Suppressor macrophage treated with lipopolysaccharide for 4 hours (primary cell): ENCODE measurements at places on chromosomes 7 and 10.

DNA sequence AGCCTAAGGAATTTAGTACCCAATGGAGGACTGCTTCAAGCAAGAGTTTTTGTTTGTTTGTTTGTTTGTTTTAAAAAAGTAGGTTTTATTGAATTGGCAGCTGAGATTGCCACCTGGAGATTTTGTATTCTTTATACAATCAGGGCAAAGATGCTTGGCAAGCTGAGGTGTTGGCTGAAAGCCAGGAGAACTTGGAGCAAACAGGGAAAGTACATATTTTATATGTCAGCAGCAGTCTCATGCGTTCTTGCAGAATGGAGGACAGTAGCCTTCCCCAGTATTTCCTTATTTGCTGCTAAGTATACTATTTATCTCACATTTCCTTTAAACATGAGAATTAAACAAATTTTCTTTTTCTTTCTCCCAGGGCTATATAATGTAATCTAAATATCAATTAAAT, 22.6 kb upstream of the ICA1 start:
- DNase-seq: no peak

- no peak for DNase-seq
Measured at GRCh38 chr7:98399890-98400541, 874 bp downstream of the BAIAP2L1 start.

DNA sequence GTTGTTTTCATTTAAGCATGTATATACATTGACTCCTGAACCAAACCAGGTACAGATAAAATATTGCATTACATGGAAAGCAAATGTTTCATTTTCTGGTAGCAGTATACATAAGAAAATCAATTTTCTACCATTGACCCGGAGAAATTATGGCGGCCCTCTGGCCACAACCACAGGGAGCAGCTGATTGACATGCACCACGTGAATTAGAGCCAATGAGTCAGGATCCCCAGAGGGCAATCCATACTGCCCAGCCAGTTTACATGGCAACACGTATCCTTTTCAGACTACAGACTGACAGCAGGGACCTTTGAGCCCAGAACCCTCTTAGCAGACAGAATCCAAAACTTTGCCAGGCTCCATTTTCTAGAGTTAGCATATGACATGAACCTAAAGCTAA, 272.2 kb upstream of the NEBL start:
- DNase-seq: no peak

GRCh38 chr7:9204571-9204970, 771.2 kb downstream of the NXPH1 start:
- DNase-seq: no peak

GRCh38 chr10:24617771-24618396, 105.8 kb downstream of the ARHGAP21 start:
- DNase-seq: peak; percentile 58

GRCh38 chr7:84647797-84648757, 453.5 kb upstream of the SEMA3A start:
- DNase-seq: no peak

GRCh38 chr10:100817268-100817839, 72.0 kb downstream of the PAX2 start:
- DNase-seq: no peak

DNA sequence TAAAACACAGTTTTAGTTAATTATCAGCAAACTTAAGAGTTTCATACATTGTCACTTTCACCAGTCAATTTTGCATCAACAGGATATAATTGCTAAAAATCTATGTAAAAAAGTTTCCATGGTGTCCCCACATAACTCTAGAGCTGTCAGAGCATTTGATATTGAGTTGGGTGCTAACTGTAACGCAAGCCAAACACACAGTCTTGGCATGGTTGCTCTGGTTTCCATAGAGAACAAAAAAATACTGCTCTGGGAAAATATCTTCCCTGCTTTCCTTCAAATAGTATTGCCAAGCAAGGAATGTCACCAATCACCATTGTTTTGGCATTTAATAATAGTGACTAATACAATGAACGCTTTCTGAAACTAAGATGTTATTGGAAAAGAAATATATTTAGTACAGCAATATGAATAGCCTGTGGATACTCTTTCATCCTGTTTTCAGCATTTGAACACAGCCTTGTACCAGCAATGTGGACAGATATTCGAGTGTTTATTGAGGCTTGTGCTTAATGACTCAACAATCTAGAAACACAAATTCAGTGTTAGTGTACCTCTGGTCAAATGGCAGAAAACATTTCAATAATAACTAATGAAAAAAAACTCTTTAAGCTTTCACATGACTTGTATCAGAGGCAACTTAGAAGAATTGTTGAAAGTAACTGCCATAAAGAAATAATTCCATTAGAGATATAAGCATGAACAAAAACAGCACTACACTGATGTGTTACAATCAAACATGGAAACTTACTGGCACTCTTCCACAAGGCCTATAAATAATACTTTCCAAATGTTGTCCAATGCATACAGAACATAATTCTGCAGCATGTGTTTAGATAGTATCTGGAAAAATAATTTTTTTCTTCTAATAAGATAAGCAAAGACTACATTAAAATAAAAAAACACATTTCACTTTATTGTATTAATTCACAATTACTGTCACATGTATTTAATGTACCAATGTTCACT, 1469.5 kb upstream of the CELF2 start:
- DNase-seq: no peak

- DNase-seq: peak; percentile 74
Measured at GRCh38 chr10:132447446-132448247, 50.6 kb downstream of the PWWP2B start.

DNA sequence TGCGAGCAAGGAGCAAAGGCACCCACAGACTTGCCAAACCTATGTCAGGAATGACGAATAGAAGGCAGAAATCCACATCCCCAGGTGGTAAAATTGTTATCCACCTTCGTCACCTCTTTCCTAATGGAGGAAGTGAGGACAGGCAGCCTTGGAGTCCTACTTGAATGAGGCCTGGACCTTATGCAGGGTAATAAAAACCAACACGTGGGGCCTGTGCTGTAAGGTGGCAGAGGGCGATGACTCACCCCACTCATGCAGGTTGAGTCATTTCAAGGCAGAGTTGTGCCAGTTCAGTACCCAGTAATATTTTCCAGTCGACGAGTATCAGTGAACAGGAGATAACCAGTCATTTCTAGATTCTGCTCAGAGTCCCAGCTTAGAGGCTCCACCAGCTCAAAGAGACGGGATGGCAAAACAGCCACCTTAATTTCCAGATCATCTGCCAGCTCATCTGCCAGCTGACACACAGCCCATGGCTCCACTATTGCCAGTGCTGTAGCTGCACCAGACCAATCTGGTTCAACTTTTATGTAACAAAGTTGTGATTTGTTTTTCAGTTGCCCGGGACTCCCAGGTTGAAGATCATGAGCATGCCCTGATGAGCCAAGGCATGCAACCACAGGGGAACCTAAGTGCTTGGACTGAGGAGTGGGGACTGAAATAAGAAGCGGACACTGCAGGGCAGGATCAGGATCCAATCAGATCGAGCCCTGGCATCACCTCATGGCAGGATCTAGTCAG, 176.2 kb upstream of the ITGB1 start:
- peak; percentile 19 for DNase-seq

GRCh38 chr7:67857698-67858097, 861.1 kb downstream of the TYW1 start:
- DNase-seq: no peak

- DNase-seq: peak; percentile 47
Measured at GRCh38 chr7:22598318-22598920, 98.4 kb upstream of the STEAP1B start.

GRCh38 chr7:28989211-28989980, 31.3 kb upstream of the TRIL start:
- DNase-seq: no peak

GRCh38 chr10:119138346-119139306, 26.9 kb downstream of the SFXN4 start:
- DNase-seq: no peak

- peak; percentile 74 for DNase-seq
Measured at GRCh38 chr7:150898475-150899011, 46.2 kb downstream of the AOC1 start.

DNA sequence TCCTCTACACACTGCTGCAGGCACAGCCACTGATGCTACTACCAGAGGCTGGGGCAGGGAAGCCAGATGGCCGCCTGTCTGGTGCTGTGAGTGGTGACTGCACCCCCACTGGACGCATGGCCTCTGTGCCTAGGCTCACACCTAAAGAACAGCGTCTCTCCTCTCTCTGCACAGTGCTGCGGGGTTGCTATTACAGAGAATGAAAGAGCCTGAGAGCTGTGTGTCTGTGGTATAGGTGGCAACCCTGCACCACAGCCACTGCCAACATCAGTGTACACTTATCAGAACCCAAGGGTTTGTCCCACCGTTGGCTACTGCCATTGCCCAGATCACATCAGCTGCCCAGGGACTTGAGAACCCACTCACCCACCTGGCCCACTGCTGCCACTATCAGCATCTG, 4.1 kb upstream of the IFIT2 start:
- DNase-seq: no peak

GRCh38 chr7:2575046-2575732, 16.4 kb downstream of the IQCE start:
- no peak for DNase-seq

DNA sequence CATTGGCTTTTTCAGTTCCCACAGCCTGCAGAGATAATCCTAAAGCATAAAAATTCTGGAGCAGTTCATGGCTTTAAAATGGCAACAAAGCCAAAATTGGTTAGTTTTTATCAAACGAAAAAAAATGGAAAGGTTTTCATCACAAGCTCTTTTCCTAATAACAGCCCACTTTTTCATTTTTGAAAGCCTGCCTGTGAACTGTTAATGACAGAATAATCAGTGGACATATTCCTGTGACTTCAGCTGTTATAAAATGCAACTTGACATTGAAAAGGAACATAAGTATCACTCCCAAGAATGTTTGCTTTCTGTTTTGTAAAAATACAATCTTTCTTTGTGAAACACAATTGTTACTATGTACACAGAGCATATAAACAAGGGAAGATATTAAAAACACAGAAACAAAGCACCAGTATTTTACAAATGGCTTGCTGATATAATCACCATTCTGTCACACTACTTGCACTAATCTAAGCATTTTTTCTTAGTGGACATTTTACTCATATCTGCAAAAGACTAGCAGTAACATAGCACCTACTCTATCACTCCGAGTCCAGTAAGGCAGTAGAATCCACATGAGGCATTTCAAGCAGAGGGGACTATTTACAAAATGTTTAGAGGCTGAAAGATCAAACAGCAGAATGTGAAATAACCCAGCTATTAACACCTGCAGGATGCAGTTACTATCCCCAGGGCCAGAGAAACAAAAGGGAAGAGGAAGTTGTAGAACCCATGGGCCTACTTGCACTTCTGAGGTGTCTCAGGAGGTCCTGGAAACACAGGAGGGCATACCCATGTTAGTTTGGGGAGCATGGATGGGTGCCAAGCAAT, 26.4 kb downstream of the MACC1 start:
- DNase-seq: no peak

DNA sequence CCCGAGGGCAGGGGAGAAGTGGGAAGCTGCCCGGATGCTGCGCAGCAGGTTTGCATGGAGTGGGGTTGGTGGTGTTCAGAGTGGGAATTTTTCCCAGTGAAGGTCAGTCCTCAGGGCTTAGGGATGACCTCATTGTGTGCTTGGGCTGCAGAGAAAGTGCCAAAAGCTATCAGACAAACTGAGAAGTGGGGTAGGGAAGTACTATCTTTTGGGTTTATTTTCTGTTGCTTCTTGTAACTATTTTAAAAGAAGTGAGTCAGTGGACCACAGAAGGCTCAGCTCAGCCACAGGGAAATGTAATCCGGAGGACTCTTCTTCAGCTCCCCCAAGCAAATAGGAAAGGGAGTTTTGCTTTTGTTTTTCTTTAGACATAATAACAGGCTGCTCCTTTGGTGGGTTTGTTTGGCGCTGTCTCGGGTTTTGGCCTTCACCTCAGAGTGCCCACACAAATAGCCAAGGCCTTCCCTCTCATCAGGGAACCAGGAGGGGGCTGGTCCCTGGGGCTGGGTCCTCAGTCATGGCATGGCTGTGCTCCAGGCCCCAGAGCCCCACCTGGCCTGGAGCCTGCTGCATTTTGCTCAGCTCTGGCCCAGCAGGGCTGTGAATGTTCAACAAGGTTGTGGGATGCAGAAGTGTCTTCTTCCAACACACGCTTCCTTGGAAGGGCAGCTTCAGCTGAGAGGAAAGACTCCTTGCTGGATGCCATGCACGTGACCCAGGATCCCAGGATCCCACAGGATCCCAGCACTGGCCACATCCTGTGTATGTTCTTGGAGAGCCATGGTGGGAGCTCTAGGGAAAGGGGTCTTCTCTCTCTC, 5.4 kb upstream of the FAM170B start:
- DNase-seq: peak; percentile 84

- DNase-seq: no peak
Measured at GRCh38 chr10:78059906-78060702, 26.4 kb downstream of the RPS24 start.

- DNase-seq: no peak
Measured at GRCh38 chr10:111127081-111127848, 50.4 kb downstream of the ADRA2A start.

- no peak for DNase-seq
Measured at GRCh38 chr10:7092603-7093002, 318.2 kb downstream of the SFMBT2 start.

DNA sequence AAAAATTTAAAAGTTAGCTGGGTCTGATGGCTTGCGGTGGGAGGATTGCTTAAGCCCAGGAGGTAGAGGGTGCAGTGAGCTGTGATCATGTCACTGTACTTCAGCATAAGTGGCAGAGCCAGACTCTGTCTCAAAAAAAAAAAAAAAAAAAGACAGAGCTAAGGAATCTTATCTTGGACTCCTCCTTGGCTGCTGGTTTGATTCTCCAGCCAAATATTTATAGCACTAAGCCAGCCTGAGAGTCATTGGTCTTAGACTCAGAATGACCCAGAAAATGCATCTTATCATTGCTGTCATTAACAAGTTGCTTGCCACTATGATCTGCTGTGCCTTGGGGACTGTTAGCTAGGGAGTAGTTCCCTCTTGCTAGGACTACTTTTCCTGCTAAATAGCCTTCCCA, 164.7 kb downstream of the GNAT3 start:
- DNase-seq: no peak

GRCh38 chr7:158820656-158821055, 8.7 kb downstream of the ESYT2 start:
- no peak for DNase-seq

DNA sequence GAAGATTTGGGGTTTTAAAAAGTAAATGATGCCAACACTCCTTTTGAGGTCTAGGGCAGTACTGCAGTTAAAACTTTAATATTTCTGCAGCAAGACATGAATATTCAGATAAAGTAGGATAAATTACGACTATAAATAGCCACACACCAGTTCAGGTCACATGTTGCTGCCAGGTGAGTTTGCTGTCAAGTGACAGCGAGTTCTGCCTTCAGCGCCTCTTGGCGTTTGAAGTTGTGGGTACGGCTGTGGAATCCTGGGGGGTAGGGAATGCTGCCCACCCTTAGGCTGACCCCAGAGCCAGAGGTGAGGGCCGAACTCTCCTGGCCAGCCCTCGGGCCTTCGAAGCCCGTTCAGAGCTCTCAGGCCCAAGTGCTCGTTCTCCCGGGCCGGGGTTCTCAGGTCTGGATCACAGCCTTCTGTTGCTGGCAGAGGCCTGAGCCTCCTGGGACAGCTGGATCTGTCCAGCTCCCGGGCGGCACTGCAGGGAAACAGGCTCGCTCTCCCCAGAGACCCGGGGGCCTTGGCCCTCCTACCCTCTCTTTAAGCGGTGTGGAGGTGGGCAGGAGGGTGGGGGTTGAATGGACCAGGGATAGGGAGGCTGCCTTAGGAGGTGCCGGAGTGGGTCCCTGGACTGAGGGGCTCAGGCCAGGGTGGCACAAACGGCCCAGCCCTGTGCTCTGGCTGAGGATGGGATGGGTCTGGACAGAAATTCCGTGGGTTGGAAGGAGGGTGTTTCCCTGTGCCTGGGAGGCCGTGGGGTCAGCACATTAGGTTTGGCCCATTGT, 5.4 kb downstream of the BRI3 start:
- no peak for DNase-seq

GRCh38 chr7:117283371-117283770, 39.5 kb downstream of the WNT2 start:
- no peak for DNase-seq
